ENCODE measurements at places on chromosomes 4 and X.

DNA sequence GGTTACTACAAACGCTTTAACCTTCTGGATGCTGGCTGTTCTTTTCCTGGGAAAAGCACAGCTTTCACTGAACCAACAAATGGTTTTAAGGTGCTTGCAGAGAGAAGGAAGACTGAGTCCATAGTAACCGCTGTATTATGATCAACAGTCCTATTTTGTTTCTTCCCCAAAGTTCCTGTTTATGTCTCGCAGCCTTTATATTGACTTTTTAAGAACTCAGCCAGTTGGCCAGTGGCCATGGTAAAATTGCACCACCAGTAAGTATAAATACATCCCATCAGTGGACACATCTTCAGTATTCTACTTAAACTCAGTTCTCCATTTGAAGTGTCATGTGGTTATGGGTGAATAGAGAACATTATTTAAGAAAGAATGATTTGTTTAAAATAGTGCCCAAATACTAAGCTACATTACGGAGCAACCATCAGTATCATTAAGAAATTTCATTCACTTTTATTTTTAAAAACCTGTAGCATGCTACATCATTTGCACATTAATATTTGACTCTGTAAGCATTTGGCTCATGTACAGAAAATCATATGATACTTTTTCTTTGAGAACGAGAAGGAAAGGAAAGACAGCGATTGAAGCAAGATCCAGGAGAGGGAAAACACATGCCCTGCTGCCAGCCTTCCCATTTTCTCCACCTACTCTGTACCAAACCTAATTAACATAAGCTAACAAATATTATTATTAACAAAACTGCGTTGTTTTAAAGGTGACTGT lies 287.0 kb downstream of the ARHGAP24 start:
- no peak for DNase-seq

- no peak for DNase-seq
Observed at GRCh38 chr4:167031534-167032156, 202.6 kb downstream of the SPOCK3 start.

- no peak for DNase-seq
Observed at GRCh38 chrX:134684956-134685355, 26.7 kb upstream of the PLAC1 start.

GRCh38 chr4:144399927-144400326 lies 246.0 kb upstream of the HHIP start:
- no peak for DNase-seq

DNA sequence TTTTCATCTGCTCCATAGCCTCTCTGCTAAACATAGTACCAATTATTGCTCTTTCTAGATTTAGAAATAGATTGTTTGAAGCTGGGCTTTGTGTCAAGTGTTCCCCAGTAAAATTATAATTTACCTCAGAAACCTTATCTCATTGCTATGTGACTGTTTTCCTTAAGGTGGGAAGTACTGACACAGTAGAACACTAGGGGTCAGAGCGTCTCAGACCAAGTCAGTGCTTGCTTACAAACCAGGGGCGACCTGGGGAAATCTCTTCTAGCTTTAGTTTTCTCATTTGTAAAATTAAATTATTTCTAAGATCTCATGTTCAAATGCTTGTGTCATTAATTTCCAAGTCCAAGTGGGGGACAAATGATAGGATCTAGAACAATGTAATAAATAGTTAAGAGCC lies 360.4 kb downstream of the RAPGEF2 start:
- no peak for DNase-seq

DNA sequence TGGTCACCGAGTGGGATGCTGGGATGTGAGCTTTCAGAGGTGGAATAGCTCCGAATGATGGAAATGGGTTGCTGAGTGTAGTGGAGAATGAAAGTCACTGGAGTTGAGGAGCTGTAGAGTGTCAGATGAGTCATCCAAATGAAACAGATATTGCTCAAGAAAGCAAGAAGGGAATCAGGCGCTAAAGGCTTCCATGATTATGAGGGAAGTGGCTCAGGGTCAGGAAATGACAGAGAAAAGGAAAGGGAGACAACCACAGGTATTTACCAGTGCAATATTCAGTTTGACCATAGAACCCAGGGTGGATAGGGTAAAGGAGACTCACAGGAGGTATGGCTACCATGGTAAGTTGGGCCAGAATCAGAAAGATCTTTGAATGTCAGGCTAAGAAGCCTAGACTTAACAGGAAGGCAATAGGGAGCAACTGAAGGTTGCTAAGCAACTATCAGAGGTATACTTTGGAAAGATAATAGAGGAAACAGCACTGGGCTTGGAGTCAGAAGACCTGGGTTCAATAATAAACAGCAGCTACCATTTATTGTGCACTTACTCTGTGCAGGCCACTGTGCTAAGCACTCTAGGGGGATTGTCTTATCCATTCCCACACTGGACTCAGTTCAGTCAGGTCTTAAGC lies 11.7 kb downstream of the LAS1L start:
- no peak for DNase-seq

GRCh38 chr4:99815597-99816011 lies 1.0 kb upstream of the DAPP1 start:
- DNase-seq: peak; percentile 44

DNA sequence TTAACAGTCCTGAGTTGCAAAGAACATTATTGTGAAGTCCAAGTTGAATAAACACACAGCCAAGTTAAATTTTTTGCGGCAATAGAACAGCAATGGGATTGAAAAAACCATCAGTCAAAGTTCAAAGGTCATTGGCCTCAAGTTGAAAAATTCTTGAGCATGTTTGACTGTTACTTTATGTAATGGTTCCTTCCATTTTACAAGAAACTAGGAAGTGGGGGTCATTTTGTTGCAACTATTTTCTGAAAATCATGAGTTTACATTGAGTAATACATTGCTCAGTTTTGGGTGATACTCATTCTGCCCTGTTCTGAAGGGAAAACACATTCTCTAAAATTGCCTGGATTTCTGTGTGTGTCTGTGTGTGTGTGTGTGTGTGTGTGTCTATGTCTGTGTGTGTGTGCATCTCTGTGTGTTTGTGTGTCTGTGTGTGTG lies 5.2 kb upstream of the IRF2 start:
- DNase-seq: no peak

GRCh38 chr4:83785891-83786290 lies 250.0 kb downstream of the GPAT3 start:
- no peak for DNase-seq

DNA sequence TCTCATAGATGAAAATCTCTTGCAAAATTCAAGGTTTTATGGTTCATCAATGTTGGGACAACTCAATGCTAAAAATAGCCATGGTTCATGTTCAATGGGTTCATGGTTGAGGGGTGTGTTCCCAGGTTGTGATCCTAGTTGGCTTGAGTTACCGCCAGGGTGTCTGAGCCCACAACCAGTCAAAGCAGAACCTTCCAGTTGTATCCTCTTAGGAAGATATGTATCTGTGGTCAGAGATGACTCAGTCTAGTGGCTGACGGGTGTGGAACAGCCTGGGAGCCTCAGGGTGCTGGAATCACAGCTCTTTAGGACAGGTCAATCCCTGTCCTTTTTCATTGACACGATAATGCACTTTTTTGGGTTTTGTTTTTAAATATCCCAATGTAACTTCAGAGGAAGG lies 192.3 kb upstream of the NR3C2 start:
- DNase-seq: no peak

DNA sequence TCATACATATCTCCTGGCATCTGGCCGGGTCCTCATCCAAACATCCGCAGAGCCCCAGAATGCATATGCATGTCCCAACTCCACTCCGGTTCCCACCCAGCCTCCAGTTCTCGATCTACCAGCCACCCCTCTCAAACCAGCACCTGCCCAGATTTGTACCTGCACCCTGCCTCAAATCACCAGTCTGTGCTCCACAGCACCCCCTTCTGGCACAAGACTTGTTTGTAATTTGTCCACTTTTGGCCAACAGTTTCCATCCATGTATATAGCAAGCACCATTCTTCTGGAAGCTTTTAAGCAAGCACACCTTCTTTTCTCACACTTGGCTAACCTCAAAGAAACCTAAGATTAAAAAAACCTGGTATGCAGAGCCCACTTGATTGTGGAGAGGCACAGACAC lies 644.1 kb downstream of the MID1IP1 start:
- DNase-seq: no peak

DNA sequence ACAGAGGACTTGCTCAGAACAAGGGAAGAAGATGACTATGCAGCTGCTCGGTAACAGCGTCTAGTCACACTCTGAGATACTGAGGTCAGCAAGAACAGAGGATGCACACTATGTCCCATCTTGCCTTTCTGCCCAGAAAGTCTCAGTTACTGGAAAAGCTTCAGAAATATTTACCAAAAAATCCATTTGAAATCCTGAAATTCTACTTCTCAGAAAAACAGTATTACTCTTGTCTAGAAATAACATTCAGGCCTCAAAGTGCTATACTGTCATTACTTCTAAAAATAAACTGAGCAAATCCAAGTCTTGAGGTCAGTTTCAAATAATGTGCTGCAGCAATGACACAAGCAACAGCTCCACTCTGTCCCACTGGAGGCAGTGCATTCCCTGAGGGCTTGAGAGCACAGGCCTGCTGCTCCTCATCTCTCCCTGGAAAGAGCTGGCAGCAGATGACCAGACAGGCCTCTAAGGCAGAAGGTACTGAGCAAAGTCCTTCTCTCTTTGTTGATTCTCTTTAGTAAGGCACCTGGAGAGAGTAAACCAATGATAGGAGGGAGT lies 76.9 kb downstream of the CAMK2D start:
- DNase-seq: no peak

DNA sequence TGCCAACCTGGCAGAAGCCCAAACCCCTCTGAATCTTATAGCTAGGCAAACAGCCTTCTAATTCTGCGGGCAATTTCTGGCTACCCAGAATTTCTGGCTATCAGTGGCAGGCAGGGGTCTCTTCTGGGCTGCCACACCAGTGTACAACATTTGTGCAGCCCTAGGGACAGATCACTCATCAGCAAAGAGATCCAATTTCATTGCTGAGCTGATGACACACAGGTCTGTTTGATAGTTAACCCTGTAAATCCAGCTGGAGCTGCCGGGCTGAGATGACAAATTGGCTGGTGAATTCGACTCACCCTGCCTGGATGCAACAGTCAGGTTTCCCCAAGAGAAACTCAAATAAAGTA lies 2.4 kb downstream of the MID1 start:
- DNase-seq: no peak

GRCh38 chrX:135273162-135273561 lies 21.3 kb downstream of the ETDA start:
- DNase-seq: no peak

GRCh38 chr4:1793496-1793840 lies 375 bp downstream of the FGFR3 start:
- DNase-seq: no peak

GRCh38 chr4:73451404-73451803 lies 15.4 kb downstream of the AFP start:
- DNase-seq: peak; percentile 26

DNA sequence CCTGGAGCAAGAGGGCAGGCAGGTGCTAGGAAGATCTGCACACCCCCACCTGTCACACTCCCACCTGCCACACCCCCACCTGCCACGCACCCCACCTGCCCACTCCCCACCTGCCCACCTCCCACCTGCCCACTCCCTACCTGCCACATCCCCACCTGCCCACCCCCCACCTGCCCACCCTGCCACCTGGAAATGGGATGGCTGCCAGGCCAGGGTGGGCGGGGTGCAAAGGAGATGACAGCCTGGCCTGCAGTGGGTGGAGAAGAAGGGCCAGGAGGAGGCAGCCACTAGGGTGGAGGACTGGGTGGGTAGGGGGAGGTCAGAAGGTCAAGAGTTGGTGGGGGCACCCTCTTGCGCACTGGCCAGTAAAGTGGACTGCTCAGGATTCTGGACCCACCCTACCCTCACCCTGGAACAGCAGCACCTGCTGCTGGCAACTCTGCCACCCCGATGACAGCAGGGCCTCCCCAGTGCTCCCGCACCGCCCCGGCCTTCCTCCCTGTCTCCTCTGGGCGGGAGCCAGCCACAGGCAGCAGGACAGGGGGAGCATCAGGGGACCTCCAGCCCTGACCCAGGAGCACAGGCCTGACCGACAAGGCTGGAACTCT lies 66.8 kb upstream of the NKX1-1 start:
- no peak for DNase-seq

- DNase-seq: no peak
Observed at GRCh38 chrX:12002876-12003275, 135.4 kb upstream of the FRMPD4 start.

DNA sequence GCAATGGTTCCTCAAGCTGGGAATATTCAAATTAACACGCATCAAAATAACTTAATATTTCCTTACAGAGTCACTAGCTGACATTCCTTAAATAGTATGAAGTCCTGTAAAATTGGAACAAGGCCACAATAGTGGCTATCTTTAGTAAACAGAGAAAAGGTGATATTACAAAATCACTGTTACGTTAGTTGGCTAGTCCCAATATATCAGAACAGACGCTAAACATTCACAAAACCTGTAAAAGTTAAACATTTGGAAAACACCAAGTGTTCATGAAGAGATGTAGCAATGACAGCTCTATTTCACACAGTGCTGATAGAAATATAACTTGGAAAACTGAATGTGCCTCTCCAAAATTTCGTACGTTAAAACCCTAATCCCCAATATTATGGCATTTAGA lies 61.0 kb upstream of the FAM47C start:
- no peak for DNase-seq

DNA sequence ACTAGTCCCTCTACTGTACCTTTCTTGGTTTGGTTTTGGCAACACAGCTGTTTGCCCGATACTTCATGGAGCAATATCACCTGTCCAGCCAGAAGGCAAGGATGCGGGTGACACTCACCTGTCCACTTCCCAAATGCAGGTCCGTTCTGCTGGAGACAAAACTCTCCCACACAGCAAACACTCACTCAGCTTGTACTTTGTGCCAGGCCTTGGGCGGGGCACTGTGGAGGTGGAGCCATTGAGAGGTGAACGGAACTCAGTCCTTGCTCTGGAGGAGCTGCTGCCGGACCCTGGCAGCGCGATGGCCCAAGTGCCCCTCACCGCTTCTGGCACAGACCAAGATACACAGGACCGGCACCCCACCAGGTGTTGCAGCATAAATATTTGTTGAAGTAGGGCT lies 15.3 kb upstream of the HMGB3 start:
- DNase-seq: no peak

- DNase-seq: no peak
Observed at GRCh38 chr4:153212736-153213135, 8.5 kb downstream of the TRIM2 start.

DNA sequence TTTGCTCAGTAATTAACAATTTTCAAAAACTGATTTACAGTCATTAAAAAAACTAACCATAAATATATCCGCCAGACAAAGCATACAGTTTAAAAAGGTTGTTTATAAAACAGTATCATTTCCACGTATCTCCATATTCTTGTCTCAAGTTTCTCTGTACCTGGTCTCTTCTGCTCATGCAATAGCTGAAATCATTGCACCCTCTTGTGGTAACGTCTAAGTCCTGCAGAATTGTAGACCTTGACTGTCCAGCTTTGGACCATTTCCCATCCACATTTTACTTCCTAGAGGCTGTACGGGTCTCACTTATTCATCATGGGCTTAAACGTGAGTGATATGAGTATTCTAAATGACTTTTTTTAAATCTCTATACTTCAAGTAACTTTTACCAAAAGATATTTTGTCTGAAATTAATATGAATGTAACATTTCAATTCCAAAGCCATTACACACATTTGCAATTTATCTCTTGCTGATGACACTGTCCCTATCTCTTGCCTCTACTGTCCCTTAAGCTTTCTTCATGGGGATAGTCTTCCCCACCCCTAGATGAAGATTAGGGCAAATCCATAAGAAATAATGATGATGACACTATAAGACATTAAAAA lies 118.5 kb downstream of the BTC start:
- DNase-seq: peak; percentile 1

- no peak for DNase-seq
Observed at GRCh38 chr4:19429684-19430083, 822.0 kb upstream of the SLIT2 start.

Measured in NCI-H1105 (cell line).